ENCODE measurements at places on chromosomes 7 and 10. TPM values are rescaled to one million over a fixed set of nuclear protein-coding genes. Genes with fewer than 3 reads are reported as not detected.
A peak's percentile ranks its signal among the peaks of the same experiment; 100 is the strongest.

GRCh38 chr7:139915864-139916716 lies 87.0 kb downstream of the TBXAS1 start:
- DNase-seq, result no peak

GRCh38 chr10:109405338-109405737 lies 518.0 kb downstream of the XPNPEP1 start:
- DNase-seq, result no peak

DNA sequence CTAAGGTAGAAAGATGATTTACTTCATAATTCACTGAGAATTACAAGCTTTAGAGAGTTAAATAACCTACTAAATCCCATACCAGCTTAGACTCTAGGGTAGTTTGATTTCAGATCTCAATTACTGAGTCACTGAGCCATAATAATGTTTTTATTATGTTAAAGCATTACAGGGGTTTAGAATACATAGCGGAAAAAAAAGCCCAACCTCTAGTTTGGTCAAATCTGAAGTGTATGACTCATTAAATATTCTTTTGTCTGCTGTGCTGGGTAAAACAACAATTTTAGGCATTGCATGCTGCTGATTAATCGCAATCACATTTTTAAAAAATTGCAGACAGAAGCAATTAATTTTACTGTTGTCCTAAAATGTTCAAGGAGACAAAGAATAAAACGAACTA lies 48.5 kb downstream of the MALRD1 start:
- no peak for DNase-seq

DNA sequence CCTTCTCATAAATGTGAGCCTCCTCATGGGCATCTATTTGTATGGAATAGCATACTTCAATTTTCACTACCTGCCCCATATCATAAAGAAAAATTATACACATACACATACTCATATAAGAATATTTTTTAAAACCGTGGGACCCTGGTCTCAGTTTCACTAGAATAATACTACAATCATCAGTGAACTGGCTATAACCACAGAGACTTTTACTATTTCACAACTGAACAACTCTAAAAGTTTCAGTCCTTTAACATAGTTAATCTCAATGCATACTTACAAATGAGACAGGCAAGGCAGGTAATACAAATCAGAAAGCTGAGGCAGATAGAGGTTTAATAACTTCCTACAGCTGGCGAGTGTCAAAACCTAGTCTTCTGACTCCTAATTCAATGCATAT lies 83.1 kb downstream of the LRRN3 start:
- DNase-seq, result no peak

DNA sequence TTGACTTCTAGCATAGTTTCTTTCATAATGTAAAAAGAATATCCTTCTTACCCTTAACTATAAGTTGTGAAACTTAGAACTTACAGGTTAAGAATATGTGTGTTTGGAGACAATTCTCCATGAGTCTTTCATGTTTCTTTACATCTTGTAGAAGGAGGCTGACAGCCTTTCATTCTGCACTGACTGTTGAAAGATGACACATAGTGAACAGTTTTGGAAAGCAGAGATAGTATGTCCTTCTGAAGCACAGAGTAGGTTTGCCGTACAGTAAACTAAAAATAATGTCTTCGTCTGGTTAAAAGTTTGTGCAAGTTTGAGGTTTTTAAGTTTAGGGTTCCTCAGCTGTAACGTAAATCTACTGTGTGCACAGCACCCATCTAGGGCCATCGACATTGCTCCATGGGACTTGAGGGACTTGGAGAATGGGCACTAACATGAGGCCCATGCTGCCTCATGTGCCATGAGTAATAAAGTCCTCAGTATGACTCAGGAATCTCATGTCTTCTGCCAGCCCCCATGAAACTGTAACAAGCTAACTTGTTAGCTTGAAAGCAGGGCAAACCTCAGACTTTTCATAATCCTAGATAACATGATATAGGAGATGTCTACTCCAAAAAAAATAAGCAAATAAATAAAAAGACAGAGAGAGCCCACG lies 24.5 kb upstream of the ELAPOR2 start:
- DNase-seq, result no peak

DNA sequence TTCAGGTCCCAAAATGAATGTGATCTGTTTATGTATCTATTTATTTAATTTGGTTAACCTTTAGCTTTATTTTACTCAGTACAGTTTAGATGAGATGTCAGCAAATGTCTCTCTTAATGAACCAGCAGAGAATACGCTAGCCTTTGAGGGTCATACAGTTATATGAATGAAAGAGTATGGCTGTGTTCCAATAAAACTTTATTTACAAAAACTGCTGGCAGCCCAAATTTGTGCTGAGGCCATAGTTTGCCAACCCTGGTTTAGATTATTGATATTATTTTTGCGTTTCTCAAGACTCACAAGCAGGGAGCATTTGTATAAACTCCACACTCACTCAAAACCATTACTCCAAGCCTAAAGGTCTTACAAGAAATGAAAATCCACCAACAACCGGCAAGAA lies 323.4 kb upstream of the NRP1 start:
- DNase-seq, result no peak

DNA sequence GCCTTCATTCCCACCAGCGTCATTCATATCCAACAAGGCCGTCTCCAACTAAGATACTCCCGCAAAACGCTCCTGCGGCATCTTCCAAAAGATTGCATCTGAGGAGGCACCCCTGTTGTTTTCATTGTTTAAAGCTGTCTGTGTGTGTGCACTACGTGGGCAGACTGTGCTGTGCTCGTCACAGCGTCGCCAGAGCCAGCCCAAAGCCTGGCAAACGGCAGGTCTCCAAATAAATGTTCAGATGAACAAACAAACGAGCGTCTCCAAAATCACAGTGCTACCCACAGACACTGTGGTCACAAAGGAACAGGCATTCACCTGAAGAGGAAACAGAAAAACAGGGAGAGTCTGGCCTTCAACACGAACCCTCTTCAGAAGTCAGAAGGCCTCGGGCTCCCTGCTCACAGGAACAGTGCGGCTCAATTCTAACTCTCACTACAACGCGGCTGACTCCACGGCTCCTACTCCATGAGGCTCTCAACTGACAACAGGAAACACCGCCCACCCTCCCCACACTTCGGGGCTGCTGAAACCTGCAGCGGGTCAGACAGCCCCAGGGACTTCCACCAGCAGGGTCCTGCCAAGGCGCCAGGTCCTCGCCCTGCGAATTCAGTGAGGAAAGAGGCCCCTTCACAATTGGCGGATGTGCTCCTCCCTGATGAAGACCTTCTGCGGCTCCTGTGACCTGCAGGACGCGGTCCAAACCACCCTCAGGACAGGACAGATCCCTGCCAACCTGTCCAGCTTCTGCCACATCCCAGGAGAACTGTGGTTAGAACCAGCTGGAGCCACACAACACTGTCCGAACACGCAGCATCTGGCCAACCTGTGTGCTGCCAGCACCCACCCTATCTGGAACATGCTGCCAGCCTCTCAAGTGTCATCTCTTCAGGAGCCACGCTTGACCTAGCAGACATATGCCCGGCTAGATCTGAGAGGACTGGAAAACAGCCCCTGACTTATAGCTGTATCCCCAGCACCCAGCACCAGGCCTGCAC lies 36.1 kb downstream of the MAD1L1 start:
- no peak for DNase-seq

DNA sequence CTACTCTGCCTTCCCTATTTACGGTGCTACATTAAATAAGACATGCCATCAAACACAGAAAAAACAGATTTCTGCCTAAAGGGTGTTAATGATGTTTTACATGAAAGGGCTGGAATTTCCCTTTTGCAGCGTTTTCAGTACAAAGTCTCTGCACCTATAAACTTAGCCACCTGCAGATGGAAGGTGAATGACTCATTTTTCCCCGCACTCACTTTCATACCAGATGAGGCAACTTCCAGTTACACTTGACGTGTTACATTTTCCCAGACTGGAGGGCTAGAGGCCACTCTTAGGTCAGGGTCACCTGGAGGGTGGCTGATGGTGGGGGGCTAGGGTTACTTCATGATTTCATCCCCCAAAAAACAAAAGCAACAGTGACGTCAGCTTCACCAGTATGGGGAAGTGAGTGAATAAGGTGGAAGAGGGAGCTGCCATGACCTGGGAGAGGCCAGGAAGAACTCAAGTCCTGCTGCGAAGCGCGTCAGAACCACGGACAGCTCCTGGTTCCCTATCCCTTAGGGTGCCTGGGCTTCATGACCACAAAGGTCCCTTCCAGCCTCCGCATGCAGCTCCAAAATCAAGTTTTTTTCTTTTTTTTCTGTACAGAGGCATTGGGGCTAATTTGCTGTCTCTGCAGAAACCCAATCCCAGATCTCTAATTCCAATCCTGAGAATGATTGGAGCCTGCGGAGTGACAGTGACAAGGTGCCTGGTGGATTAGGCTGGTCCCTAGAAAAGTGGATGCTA lies 94.0 kb downstream of the ADARB2 start:
- DNase-seq, result peak; percentile 74

- DNase-seq, result no peak
Observed at GRCh38 chr7:156792611-156793010, 100.4 kb downstream of the LMBR1 start.

GRCh38 chr10:111990734-111991133 lies 192.8 kb downstream of the GPAM start:
- no peak for DNase-seq

- DNase-seq, result no peak
Observed at GRCh38 chr7:24962418-24962962, 17.5 kb downstream of the OSBPL3 start.

- DNase-seq, result no peak
Observed at GRCh38 chr10:47295411-47295810, 4.6 kb upstream of the GDF10 start.

DNA sequence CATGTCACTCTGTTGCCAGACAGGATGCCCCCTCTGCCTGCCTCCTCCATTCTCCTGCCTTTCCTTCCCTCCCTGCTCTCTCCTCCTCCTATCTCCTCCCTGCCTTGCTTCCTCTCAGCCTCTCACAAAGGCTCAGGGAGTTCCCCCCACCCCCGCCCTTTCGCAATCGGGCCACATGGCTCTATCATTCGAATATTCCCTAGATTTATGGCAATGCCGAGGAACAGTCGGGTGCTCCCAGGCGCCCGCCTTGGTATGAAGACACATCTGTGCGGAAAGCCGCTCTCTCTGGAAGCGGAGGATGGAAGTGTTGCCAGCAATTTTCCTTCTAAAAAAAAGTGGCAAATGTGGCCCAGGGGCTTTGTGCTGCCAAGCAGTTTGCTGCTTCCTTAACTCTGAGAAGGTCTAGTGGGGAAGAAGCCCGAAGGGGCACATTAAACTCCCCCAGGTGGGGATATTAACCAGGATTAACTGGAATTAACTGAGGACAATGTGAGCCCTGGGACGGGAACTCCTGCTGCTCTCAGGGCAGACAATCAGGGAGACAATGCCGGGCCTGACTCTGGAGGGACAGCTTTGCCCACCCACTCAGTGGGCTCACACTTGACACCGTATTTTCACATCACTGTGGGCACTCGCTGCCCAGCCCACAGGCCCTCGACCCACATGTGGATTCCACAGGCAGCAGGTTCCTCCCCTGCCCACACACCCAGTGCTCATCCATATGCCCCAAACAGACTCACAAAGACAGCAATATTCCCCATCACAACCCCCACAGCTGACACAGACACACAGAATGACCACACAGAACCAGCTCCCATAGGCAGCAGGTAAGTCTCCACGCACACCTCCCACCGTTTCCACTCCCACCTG lies 88.4 kb upstream of the SMNDC1 start:
- no peak for DNase-seq

GRCh38 chr7:39623732-39624441 lies 515 bp downstream of the RALA start:
- peak; percentile 30 for DNase-seq

DNA sequence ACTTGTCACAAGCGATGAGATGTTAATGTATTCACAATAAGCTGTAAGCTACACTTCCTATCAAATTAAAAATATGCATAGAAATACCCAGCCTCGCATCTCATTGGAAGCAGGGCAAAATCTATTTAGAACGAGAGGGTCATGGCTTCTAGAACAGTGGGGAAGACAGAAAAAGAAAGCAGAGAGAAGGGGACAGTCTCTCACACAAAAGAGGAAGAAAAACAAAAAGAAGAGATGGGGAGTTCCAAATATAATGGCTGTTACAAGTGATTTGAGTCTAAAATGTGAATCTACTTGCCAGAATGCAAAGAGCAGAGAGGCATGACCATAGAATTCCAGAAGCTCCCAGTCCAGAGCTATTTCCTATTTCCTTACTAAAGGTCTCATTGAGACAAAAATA lies 13.8 kb downstream of the LRRN3 start:
- no peak for DNase-seq

GRCh38 chr10:43674553-43675210 lies 26.0 kb upstream of the ZNF32 start:
- no peak for DNase-seq

GRCh38 chr10:88437411-88437810 lies 145.7 kb downstream of the RNLS start:
- no peak for DNase-seq

DNA sequence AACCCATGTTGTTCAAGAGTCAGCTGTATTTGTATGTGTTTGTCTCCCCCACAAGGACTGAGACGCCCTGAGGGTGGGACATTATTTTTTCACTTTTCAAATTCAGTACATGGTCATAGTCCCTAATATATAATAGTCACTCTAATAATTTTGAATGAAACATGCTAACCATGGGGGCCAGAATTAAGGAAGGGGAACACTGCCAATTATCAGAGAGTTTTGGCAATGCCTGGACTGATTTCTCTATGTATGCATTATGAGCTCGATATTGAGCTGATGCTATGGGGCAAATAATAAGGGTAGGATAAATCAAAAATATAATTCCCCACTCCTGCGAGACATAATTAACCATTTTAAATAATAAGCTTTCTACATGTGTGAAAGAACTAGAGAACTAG lies 87.4 kb downstream of the CPED1 start:
- no peak for DNase-seq

The TMEM213 gene
- 39.2 TPM for polyA plus RNA-seq

The H2BK1 gene
- not detected for polyA plus RNA-seq

The SLC26A3 gene
- polyA plus RNA-seq, result 0.10 TPM

The ATRNL1 gene
- polyA plus RNA-seq, result 27.8 TPM

The CNPY1 gene
- not detected for polyA plus RNA-seq
